Activated T-cell treated with anti-CD3 and anti-CD28 coated beads for 24 hours (primary cell): ENCODE measurements at places on chromosomes 6 and 20.

- no peak for DNase-seq
Measured at GRCh38 chr6:63881791-63882190, 246.2 kb downstream of the PHF3 start.

DNA sequence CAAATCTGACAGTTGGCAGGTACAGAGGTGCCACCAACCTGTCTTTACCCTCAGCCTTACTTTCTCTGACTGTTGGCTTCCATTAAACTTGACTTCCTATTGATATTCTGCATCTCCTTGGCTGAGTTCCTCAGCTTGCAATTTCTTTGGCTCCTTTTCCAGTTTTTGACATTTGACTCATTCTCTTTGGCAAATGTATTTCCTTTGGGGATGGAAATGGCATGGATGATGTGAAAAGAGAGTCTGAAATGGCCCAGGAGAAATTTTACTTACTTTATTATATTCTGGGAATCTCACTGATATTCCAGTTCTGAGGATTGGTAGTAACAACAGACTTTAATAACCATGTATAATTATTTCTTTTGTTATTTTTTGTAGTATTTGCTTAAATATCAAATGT lies 255.2 kb downstream of the CD109 start:
- DNase-seq: no peak

- no peak for DNase-seq
Measured at GRCh38 chr20:5545455-5545854, 204.7 kb upstream of the SHLD1 start.

DNA sequence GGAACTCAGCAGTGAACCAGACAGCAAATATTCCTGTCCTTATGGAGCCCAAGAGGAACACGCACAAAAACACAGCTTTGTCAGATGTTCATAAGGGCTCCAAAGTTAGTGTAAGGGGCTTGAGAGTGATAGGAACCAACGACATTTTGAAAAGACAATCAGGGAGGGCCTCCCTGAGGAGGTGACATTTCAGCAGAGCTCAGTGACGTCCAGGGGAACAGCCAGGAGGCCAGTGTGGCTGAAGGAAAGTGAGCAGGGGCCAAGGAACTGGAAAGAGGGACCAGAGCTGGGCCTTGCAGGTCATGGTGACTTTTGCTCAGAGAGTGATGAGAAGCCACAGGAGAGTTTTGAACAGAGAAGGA lies 16.1 kb downstream of the NOL4L start:
- DNase-seq: no peak

DNA sequence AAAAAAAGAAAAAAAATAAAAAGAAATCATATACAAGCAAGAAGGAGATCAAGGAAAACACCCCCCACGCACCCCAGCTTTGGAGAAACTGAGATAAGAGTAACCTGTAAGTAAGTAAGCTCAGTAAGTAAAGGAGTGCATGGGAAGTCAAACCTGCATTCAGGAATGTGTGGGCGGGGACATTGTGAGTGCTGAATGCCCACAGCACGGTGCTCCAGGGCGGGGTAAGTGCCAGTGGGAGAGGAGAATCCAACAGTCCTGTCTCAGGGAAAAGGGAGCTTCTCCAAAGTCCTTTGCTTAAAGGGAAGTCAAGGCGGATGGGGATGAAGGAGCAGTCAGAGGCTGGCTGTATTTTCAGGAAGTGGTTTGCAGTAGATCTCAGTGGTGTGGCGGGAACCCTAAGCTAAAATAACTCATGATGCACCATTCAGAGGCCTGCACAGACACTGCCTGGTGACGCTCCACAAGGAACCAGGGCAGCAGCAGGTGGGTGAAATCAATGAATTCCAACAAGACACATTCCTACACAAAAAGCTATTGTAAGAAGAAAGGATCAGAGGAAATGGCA lies 368.0 kb downstream of the QKI start:
- DNase-seq: no peak

GRCh38 chr6:74091136-74091793 lies 395.3 kb downstream of the CD109 start:
- no peak for DNase-seq

GRCh38 chr6:101402622-101403031 lies 9.1 kb downstream of the GRIK2 start:
- no peak for DNase-seq

- no peak for DNase-seq
Measured at GRCh38 chr6:31689249-31690110, 8.6 kb upstream of the LY6G5C start.

DNA sequence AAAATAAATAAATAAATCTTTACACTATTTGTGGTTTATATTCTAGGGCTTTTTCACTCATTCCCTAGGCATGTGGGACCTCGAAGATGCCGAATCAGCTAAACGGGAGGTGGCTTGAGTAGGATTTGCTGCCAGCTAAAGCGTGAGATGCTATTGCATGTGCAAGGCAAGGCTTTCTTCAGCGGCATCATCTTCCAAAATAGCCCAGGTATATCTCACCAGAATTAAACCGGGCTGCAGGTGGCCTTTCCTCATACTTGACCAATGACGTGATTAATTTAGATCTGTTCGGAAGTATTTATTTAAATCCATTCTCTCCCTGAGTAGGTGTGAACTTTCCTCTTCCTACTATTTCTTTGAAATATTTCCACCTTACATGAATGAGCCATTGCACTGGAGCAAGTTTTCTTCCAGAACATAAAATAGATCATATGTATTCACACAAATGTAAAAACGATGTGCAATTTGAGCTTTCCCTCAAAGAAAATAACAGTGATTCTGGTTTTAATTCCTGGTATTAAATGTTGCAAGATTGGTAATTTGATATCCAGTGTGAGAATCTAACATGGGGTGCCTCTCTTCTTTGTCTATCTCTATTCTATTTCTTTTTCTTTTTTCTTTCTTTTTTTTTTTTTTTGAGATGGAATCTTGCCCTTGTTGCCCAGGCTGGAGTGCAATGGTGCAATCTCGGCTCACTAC lies 24.3 kb upstream of the ZNF217 start:
- DNase-seq: no peak

DNA sequence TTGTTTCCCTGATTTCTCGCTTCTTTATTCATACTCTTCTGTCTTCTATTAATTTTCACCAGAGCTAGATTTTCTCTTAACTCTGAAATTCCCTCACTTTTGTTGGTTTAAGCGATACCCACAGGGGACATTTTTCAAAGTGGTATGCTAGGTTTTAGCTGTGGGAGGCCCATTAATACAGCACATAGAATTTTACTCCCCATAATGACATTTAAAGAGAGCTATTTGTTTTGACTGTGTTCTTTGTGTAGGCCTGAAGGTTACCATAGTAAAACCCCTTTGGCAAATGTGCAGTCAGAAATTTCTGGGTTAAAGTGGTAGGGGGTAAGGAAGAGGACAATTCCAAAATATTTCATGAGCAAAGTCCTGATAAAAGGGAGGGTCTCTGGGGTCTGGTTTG lies 721.1 kb upstream of the CITED2 start:
- no peak for DNase-seq

- no peak for DNase-seq
Measured at GRCh38 chr6:2477666-2478065, 232.3 kb upstream of the GMDS start.

DNA sequence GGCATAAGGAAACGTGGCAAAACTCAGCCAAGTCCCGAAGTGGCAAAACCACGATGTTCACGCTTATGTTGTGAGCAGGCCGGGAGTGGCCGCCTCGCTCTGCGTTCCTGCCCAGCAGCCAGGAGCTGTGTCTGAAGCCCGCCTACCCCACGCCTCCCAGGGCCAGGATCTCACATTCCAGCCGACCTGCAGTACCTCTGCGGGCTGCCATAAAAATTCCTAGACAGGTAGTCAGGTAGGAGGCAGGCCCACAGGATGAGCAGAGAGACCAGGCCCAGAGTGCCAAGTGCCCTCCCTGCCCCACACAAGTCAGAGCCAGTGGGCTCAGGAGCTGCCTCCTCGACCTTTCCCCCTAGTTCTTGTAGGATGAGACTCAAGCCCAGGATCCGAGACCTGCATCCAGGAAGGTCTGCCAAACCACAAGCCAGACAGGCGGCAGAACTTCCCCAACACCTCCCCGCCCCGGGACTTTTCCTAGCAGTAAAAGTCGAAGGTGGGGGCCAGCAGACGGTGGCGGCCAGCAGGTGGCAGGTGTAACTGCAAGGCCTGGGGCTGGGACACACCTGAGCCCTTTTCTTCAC lies 16.7 kb downstream of the PMEPA1 start:
- no peak for DNase-seq

DNA sequence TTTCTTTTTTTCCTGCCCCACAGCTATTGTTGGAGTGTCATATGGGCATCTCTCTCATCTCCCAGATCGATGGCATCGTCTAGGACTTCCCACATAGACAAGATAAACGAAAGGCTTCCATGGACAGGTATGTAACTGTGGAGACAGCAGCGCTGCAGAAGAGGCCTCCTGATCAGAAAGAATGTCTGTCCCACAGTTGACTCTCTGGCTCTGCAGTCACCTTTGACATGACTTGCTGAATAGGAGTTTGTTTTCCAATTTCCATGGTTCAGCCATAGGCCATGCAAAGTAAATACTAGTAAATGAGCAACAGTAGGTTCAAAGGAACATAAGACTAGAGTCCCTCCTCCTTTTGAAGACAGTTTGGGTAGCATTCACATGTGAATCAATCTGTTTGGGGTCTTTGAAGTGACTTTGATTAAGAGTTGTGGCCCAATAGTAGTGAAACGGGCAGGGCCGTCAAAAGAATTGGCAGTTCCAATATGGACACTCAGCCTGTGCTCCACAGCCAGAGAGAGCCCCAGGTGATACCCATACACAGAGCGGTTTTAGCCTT lies 134.7 kb upstream of the IFNGR1 start:
- DNase-seq: no peak

DNA sequence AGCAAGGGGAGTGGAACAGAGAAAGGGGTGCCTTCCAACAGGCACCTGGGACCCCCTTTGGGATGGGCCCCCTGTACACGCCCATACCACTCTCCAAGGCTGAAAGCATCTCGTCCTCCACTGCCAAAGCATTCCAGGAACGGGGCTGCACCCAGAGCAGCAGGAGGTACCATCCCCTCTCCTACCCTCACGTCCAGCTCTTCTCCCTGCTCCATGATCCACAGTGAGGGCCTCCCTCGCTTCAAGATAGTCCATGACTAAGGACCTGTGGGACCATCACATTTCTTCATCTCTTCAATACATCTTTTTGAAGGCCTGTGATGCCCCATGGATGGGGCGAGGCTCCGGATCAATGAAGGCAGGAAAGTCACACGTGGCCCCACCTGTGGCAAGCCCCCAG lies 209.9 kb downstream of the ANKRD60 start:
- DNase-seq: no peak

DNA sequence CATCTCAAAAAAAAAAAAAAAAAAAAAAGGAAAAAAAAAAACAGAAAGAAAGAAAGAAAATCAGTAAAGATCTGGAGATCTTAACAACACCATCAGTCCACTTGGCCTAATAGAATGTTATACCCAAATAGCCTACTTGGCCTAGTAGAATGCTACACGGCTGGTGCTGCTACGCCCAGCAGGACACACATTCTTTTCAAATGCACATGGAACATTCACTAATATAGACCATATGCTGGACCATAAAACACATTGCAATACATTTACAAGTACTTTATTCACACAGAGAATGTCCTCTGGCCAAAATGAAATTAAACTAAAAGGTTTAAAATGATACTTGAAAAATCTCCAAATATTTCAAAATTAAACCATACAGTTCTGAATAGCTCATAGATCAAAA lies 80.0 kb upstream of the TNFAIP3 start:
- no peak for DNase-seq

DNA sequence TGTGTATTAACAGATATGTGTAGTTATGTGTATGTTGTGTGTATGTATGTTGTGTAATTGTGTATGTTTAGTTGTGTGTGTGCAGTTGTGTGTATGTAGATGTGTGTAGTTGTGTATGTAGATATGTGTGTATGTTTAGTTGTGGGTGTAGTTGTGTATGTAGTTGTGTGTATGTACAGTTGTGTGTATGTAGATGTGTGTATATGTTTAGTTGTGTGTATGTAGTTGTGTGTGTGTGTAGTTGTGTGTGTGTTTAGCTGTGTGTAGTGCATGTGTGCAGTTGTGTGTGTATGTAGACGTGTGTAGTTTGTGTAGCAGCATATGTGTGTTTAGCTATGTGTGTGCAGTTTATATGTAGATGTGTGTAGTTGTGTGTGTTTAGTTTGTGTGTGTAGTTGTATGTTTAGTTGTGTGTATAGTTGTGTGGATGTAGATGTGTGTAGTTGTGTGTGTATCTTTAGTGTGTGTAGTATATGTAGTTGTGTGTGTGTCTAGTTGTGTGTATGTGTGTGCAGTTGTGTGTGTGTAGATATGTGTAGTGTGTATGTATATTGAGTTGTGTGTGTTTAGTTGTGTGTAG lies 16.3 kb downstream of the SIRT5 start:
- DNase-seq: no peak

GRCh38 chr20:62754122-62754990 lies 41.9 kb upstream of the MRGBP start:
- DNase-seq: no peak

- no peak for DNase-seq
Measured at GRCh38 chr6:120604510-120604909, 729.8 kb downstream of the TBC1D32 start.

- no peak for DNase-seq
Measured at GRCh38 chr6:113997116-113997515, 26.2 kb upstream of the HDAC2 start.

DNA sequence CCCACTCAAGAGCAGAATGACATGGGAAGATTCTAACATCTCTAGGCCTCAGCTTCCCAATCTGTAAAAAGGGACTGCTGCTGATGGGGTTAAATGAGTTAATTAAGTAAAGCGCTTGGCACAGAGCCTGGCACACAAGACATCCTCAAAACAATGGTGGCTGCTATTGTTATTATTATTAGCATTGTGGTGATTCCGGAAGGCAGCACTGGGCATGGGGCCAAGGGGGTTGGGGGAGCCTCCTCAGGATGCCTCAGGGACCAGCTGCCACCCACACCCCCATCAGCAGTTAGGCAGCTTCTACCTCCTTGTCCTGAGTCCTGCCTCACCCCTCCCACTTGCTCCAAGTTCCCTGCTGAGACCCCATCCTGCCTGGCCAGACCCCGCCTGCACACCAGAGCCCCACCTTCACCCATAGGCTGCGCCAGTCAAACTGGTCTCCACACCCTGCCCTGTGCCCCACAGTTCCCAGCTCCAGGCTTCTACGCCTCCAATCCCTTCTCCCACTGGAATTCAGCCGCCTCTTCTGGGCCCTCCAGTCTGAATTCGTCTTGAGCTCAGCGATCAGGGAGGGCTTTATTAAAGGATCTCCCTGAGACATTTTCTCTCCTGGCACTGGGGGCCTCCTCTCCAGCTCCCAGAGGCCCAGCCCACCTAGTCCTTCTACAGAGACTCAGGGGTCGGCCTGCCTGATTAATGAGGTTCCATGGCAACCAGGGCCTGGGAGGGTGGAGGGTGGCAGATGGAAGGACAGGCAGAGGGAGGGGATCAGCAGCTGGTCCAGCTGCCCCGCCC lies 1.5 kb downstream of the E2F1 start:
- DNase-seq: no peak
